ENCODE measurements at places on chromosomes 13 and 19.

GRCh38 chr13:99433543-99434075, 67.7 kb upstream of the TM9SF2 start:
- no peak for DNase-seq

- no peak for DNase-seq
These were observed 21.5 kb downstream of the NFIC start for GRCh38 chr19:3387645-3388589.

DNA sequence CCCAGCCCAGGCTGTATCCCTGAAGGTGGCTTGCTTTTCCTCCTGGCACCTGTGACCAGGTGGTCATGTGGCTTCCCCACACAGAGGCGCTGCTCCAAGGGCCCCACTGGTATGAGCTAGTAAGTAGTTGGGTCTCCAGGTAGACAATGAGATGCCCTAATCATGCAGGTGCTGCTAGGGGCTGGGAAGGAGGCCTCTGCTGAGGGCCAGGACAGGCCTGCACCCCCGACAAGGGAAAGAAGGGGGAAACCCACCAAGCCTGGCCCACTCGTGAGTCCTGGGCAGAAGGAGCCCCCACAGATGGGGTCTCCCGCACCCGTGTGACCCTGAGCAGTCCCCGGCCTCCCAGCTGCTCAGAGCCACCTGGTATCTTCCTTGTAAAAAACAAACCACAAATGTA, 13.2 kb downstream of the PEX11G start:
- no peak for DNase-seq

GRCh38 chr19:28486926-28487325, 726.0 kb downstream of the UQCRFS1 start:
- DNase-seq, result no peak

DNA sequence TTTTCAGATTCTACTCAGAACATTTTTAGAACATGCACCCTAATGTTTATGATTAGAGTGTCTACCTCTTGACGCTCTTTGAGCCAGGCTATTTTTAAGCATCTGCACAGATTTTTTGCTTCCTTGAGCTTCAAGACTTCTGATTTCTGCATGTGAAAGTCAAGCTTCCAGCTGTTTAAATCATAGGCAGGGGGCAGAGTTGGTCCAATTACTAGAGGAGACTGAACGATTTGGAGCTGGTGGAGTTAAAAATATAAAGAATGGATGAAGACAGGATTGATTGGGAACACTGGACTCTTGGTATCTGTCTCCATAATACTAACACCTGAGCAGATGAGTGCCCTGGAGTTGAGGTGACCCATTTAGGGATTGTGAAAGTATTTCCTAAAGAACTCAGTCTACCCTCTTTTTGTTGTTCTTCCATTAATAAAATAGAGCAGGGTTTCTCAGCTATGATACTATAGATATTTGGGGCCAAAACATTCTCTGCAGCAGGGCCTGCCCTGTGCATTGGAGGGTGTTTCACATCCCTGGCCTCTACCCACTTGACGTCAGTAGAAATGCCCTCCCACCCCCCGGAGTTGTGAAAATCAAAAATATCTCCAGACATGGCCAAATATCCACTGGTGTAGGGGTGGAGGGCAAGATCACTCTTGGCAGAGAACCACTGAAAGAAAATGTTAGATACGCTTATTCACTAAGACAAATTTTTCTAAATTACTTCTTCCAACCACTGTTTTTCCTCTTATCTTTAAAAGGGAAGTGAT, 160.1 kb downstream of the COG6 start:
- no peak for DNase-seq

- no peak for DNase-seq
These were observed 22.8 kb upstream of the CD70 start for GRCh38 chr19:6613711-6614110.

- DNase-seq, result no peak
These were observed 435 bp upstream of the OBI1 start for GRCh38 chr13:78659450-78659730.

DNA sequence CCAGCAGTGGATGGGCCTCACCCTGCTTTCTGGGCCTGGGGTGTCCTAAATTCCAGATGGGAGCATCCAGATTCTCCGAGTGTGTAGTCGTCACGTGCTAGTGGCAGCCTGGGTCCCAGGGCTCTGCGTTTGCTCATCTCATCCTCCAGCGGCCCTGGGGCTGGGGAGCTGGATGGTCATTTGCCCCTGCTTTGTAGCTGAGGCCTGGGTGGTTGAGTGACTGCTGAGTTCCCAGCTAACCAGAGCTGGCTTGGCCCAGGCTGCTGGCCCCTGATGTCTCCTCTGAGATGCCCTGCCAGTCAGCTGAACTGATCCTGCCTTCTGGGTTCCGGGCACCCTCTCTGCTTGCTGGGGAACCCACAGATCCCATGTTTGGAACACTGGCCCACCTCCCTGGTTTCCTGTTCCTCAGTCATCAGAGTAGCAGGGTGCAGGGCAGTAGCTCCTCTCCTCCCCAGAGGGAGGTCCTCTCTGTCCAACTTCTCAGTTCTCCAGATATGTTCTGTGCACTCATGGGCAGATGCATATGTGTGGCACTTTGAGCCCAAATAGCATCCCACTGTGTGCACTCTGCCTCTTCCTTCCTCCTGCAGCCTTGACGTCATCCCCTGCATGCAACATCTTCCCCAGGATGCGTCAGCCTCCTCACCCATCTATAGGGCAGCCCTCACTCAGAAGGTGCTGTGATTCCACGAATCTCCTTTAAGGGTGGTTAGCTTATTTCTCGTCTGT, 22.4 kb upstream of the CRTC1 start:
- no peak for DNase-seq

- no peak for DNase-seq
These were observed 91.5 kb downstream of the TSC22D1 start for GRCh38 chr13:44484562-44485138.

GRCh38 chr13:35888981-35889380, 242.2 kb downstream of the DCLK1 start:
- DNase-seq, result no peak

- no peak for DNase-seq
These were observed 46.9 kb downstream of the KLF2 start for GRCh38 chr19:16371540-16371986.

GRCh38 chr19:39951686-39952085, 17.3 kb upstream of the FCGBP start:
- no peak for DNase-seq

- no peak for DNase-seq
These were observed 206.1 kb downstream of the SUCLA2 start for GRCh38 chr13:47794963-47795362.

DNA sequence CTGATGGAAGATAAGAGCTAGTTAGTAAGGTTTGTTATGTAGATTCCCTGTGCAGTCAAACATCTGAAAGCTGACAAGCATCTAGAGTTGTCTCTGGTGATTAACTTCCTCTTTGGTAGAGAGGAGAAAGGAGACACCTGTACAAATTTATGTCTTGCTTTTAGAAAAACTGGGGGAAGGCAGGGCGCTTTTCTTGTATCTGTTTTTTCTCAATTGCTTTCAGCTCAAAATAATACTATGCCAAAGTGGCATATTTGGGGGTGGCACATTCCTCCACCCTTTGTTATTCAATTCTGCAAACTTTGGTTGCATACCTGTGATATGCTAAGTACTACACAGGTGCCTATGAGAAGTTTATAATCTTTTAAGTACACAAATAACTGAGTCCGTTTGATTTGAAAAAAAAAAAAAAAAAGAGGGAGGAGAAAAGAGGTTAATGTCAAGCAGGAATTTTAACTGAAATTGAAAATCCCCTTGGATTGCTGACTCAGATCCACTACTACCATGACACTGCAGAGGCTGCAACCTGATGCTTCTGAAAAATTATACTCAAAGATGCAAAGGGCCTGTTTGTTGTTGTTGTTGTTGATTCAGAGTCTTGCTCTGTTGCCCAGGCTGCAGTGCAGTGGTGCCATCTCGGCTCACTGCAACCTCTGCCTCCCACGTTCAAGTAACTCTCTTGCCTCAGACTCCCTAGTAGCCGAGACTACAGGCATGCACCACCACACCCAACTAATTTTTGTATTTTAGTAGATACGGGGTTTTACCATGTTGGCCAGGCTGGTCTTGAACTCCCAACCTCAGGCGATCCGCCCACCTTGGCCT, 164.8 kb upstream of the NBEA start:
- DNase-seq, result no peak

DNA sequence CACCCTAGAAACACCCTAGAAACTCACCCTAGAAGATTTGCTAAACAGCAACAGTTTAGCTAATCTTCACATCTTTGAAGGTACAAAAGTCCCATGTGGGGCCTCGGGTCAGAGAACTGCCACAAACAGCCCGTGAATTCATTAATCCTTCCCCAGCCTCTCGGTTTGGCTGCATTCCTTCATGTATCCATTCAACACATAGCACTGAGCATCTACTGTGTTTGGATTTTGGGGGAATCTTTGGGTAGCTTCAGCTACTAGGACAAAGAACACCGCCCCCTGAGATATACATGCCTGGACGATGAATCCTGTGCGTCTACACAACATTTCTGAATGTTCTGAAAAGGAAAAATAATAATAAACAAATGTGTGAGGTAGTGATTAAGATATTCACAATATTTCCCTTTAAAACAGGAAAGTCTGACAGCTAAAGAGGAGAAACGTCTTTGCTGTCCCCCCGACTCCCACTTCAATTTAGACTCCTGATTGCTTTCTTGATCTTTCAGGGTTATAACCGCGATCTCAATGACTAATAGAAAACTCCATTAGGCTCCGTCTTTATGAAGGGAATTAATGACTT, 63.5 kb downstream of the ALOX5AP start:
- DNase-seq, result no peak

GRCh38 chr13:94031609-94032008, 447.9 kb downstream of the DCT start:
- no peak for DNase-seq

- no peak for DNase-seq
These were observed 9.5 kb downstream of the IL4I1 start for GRCh38 chr19:49887037-49887664.

GRCh38 chr13:97781891-97782305, 171.6 kb upstream of the IPO5 start:
- DNase-seq, result no peak

All from progenitor cell of endocrine pancreas (in vitro differentiated cells).